ENCODE measurements at places on chromosomes 13 and 19.

GRCh38 chr19:39223703-39224279 lies 19.7 kb upstream of the SYCN start:
- DNase-seq: peak; percentile 35

GRCh38 chr13:98869408-98870090 lies 108.3 kb downstream of the DOCK9 start:
- DNase-seq: peak; percentile 35

DNA sequence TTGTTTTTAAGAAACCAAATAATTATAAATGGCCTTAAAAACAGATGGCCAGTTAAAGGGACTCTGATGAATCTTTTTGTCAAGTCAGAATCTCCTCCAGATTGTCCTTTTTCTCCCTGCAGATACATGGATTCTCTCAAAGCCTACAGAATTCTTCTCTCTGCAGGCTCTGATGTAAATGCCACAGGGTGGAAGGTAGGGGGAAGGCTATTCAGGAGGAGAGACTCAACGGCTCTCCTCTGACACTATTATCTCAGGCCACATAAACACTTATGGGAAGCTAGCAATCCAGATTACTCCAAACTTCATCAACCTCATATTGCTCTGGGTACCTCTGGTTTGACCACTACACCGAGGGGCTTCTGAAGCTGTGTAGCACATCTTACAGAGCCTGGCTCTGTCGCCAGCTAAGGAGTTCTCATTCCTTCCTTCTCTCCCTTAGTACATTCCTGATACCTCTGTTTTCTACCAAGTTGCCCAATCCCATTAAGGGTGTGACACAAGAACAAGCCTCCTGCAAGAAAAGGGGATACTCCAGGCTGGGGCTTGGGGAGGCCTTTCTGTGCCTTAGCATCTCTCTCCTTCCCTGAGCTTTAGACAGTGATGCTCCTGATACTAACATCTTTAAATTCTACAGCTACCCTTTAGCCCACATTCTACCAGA lies 14.9 kb downstream of the LCP1 start:
- no peak for DNase-seq

DNA sequence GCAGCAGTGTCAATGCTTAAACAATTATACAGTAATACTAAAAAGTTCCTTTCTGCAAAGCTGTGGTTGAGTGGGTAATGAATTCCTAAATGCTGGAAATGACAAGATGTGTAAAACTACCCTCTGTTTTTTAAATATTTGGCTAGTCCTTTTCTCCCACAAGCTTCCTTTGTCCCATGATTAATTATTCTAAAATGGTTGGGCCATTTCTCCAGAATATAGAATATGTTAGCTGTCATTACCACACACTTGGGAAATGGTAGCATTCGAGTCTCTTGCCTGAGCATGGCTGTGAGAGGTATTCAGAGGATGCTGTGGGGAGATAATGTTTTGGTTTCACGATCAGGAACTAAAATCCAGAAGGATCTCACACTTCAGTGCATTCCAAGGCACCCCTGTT lies 1185.8 kb downstream of the UQCRFS1 start:
- DNase-seq: no peak

DNA sequence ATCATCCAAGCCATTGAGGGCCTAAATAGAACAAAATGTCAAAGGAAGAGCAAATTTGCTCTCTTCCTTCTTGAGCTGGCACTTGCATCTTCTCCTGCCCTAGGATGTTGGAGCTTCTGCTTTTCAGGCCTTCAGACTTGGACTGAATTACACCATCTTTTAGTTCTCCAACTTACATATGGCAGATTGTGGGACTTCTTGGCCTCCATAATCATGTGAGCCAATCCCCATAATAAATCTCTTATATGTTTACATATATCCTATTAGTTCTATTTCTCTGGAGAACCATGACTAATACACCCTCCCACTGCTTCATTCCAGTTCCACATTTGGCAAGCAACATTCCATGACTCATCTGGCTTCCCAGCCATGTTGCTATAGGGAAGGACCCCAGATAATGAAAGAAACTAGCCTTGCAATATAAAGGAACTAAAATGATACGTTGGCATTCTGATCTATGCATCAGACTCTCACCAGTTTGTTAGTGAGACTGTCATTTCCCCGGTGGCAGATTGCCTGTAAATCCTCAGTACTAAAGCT lies 11.0 kb upstream of the ACOD1 start:
- DNase-seq: no peak

- no peak for DNase-seq
Observed at GRCh38 chr13:71862459-71862943, 4.5 kb downstream of the DACH1 start.

GRCh38 chr13:107351305-107351704 lies 783.4 kb upstream of the ARGLU1 start:
- DNase-seq: no peak

DNA sequence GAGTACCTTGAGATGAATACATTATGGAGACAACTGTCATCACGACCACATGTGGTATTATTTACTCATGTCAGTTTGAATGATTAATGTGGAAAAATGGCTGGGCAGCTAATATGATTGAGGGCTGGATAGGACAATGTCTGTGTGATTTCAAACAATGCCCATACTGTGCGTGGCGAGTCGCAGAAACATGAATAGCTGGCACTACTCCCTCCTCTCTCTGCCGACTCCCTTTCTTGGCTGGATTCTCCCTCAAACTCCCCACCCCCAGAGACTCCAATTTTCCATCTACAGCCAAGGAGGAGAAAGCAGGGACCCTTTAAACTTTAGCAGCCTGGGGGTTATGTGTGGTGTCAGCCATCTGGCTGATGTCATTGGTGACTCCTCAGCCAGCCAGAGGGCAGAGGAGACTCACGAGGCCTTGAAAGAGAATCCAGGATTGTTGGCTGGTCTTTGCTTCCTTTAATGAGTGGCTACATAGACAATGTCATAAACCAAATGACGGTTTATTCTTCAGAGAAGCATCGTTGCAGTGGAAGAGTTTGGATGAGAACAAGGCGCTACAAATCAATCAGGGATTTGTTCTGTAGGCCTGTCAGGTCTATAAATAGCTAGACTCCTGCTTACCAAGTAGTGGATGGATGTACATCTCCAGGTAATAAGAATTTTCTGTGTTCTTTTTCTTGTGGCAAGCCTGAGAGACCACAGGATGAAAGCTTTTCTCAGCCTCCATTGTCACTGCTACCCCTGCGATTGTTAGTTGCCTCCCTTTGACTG lies 165.6 kb downstream of the DLEU7 start:
- DNase-seq: no peak

DNA sequence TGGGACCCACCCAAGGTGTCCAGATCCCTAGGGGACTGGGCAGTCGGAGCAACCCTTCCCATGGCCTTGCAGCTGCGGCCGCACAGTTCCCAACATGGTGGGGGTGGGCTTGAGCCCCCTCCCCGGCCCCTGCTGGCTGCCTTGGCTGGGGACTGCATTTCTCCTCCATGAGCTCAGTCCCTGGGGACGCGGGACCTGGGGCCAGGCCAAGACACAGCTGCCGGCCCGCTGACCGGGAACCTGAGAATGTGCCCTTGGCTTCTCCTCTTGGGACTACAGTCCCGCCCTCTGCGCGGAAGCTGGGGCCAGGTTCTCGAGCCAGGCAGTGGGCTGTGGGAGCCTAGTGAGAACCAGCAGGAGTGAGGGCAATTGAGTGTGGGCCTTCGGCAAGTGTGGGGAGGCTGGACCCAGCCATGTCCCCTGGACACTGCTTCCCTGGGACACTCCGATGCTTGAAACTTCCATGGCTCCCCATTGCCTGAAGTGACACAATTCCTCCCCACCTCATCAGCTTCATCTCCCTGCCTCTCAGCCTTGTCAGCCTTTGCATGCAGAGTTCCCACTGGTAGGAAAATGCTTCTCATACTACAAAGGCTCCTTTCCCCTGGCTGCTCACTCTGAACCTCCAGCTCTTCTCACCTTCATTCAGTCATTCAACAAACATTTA lies 13.1 kb upstream of the NOTCH3 start:
- DNase-seq: no peak

DNA sequence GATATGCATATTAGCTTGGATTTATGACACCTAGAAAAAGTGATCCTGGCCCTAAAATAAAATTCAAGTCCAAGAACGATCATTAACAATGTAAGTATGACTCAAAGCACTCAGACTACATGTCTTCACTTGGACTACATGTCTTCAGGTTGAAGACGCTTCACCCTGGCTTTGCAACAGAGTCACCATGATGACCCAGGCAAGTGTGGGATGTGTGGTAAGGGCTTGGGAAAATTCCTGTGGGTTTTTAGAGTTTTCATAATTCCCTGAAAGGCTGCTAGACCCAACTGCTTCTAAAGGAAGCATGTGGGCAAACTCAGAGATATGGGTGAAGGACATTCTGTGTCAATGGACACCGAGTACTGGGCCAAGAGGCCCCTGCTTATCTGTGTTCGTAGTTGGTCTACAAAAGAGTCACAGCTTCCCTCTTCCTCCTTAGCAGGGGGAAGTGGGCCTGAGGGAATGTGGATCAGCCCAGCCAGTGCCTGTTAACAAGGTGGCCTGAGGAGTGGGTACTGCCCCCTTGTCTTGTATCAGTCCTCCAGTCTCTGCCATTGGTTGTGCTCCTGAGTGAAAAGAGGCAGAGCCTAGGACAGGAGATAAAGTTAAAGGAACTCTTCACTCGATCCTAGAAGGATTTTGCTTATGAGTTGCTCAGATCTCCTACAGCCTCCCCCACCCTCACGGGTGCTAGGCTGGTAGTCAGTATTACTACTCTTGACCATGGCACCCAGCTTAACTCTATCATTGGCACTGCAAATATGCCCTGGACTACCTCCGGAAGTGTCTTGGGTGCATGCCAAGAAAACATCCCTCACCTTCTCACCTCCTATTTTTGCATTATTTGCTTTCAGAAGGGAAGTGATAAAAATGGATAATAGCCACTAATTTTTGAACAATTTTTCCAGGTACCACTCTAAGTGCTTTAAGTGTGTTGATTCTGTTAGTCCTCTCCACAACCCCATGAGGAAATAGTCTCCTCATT lies 406.3 kb downstream of the COG6 start:
- DNase-seq: no peak
